ENCODE measurements at places on chromosomes 12 and 14.

- DNase-seq, result no peak
Observed at GRCh38 chr12:54383041-54383609, 1.4 kb downstream of the ZNF385A start.

- no peak for DNase-seq
Observed at GRCh38 chr12:24631676-24632426, 317.1 kb downstream of the BCAT1 start.

GRCh38 chr12:3453990-3454680 lies 36.9 kb upstream of the PRMT8 start:
- no peak for DNase-seq

DNA sequence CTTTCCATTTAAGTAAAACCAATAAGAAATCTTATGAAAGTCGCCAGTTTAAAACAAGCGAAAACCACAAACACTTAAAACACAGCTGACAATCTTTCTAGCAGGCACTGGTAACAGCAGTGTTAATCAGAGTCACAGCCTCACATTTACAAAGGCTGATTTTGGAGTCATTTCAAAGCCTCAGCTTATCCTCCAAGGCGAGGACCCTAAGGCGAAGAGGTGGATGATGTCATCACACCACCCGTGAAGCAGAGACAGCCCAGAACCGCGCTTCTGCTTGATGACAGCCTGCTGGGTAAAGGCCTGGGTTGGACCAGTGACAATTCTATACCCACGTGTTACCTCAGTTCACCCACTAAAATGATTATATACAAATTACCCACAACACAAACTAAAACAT lies 10.1 kb downstream of the GOLGA3 start:
- no peak for DNase-seq

DNA sequence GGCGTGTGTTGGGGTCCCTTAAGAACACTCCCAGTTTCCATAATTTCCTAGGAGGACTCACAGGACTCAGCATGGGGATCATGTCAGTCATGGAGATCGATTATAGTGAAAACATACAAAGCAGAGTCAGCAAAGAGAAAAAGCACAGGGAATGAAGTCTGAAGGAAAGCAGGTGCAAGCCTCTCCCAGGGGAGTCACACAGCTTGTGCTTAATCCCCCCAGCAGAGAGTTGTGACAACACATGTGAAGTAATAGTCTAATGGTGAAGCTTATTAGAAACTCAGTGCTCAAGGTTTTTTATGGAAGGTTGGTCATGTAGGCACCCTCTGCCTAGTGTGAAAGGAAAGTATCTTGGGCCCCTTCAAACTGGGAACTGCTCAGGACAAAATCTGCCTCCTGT lies 149.0 kb upstream of the SEL1L start:
- DNase-seq, result no peak

DNA sequence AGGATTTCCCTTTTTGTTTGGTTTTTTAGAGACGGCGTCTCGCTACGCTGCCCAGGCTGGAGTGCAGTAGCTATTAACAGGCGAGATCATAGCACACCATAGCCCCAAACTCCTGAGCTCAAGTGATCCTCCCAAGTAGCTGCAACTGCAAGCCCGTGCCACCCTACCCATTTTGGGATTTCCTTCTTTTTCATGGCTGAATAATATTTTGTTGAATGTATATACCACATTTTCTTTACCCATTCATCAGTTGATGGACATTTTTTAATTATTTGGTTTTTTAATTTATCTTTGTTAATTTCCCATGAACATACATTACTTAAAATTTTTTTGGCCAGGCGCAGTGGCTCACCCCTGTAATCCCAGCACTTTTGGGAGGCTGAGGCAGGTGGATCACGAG lies 15.2 kb downstream of the PITPNM2 start:
- no peak for DNase-seq

GRCh38 chr12:104825408-104825807 lies 132.7 kb downstream of the SLC41A2 start:
- peak; percentile 10 for DNase-seq

GRCh38 chr14:58540749-58541632 lies 96.8 kb upstream of the DACT1 start:
- no peak for DNase-seq

DNA sequence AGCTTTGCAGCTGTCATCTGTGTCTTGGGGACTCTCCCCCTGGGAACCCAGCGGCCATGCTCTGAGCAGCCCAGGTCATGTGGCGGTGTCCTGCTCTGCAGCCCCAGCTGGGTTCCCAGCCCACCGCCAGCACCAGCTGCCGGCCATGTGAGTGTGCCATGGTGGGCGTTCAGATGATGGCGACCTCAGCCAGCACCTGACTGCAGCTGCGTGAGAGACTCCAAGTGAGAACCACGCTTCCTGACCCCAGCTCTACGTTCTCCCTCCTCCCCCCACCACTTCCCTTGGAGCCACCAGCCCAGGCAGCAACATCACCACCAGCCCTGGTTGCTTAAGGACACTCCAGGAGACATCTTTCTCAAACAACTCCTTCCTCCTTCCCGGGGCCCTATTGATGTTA lies 68.8 kb downstream of the SLC24A4 start:
- peak; percentile 9 for DNase-seq

GRCh38 chr12:50597200-50598195 lies 92.7 kb downstream of the DIP2B start:
- DNase-seq, result peak; percentile 74

DNA sequence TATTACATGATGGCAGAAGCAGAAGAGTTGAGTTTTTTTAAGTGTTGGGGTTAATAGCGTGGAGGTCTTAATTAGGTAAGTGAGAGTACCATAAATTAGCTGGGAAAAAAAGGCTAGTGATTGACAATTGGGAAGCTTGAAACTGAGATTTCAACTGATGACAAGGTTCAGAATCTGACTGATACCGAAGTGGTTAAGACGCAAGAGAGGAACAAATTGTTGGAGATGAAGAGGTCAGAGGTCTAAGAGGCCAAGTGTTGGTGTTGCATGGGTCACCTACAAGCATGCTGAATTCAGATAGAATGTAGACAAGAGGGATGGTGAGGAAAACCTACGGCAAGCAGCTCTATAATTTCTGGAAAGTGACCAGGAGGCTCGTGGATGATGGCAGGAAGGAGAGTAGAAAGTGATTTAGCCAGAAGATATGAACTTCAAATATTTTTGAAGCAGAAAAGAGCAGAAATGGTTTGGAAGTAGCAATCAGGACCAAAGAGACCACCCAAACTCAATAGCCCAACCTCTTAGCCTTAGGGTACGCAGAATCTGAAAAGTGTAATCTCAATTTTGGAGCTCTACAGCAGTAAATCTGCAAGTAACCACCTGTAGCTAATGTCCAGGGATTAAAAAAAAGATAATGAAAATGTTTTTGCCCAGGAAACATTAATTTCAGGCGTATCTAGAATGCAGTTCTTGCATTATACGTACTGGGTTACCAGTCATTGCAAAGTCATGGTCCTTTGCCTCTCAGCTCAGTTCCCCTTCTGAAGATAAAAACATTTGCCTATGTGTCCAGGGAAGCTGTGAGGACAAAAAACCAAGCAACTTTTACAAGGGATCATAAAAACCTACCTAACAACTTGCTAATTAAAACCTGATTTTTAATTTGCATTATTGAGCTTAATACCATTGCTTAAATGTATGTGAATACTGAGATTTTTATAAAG lies 1.7 kb upstream of the TMPO start:
- peak; percentile 50 for DNase-seq

DNA sequence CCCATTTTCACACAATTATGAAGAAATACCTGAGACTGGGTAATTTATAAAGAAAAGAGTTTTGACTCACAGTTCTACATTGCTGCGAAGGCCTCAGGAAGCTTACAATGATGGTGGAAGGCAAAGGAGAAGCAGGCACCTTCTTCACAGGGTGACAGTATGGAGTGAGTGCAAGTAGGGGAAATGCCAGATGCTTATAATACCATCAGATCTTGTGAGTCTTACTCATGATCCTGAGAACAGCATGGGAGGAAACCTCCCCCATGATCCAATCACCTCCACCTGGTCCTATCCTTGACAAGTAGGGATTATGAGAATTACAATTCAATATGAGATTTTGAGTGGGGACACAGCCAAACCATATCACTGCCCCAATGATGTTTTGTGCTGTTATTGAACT lies 189.3 kb upstream of the CRY1 start:
- DNase-seq, result no peak

GRCh38 chr12:122206976-122207375 lies 3.5 kb downstream of the B3GNT4 start:
- DNase-seq, result no peak

DNA sequence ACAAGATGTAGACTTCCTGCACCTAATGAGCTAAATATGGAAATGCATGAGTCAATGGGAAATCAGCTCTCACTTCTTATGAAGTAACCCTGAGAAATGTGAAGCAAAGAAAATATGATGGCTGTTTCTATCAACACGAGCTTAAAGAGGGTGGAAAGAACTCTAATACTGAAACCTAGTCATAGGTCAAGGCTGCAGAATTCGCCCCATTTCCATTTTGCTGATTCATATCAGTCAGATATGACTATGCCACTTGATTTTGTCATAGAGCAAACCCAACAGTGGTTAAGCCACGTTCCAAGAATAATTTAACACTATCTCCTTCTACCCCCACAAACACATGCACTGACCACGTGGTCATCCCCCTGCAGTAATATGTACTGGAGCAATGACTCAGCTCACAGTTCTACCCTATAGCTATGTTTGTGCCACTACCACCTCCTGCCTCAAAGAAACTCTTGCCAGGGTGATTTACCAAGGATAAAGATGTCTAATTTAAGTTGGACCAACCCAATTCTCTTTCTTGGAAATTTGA lies 157.5 kb downstream of the TMTC3 start:
- DNase-seq, result no peak

DNA sequence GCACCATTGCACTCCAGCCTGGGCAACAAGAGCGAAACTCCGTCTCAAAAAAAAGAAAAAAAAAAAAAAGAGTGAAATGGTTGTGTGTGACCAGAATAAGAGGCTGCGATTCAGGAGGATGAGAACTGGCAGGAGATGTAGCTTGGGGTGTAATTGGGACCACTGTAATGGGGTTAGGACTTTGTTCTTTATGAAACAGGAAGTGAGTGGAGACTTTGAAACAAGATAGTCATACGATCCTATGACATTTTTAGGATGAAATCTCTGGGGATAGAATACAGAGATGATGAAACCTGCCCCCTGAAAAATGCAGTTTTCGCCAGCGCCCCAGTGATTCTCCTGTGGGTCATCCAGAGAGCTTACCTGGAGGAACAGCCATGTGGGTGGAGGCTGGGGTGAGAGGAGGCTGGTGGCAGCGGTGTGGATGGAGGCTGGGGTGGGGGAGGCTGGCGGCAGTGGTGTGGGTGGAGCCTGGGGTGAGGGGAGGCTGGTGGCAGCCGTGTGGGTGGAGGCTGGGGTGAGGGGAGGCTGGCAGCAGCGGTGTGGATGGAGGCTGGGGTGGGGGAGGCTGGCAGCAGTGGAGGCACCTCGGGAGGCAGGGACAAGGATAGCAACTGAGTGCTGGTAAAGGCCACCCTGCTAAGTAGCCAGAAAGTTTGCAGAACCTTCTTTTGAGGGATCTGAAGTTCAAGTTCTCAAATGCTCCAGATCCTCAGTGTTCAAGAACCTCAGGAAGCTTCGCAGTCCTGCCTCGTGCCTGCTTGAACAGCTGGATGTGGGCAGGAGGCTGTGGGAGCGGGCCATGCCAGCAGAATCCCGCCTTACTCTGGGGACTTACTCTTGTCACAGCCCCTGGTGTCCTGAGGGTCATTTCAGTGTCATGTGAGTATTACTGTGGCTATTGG lies 20.2 kb downstream of the FBXL14 start:
- no peak for DNase-seq

- no peak for DNase-seq
Observed at GRCh38 chr12:68891141-68891540, 41.8 kb downstream of the CPM start.

- no peak for DNase-seq
Observed at GRCh38 chr12:93832131-93832530, 155.0 kb downstream of the CRADD start.

DNA sequence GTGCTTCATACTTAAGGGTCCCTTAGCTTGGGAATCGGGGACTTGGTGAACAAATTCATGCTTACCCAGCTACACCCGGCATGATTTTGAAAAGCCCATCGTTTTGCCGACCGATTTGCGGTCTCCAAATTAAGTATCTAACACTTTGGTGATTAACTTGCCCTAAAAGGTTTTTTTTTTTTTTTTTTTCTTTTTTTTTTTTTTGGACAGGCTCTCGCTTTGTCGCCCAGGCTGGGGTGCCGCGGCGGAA lies 843 bp upstream of the HSP90AA1 start:
- DNase-seq, result no peak

GRCh38 chr12:76478045-76478444 lies 81.5 kb downstream of the OSBPL8 start:
- DNase-seq, result no peak

GRCh38 chr12:3173912-3174311 lies 96.7 kb downstream of the TSPAN9 start:
- no peak for DNase-seq

DNA sequence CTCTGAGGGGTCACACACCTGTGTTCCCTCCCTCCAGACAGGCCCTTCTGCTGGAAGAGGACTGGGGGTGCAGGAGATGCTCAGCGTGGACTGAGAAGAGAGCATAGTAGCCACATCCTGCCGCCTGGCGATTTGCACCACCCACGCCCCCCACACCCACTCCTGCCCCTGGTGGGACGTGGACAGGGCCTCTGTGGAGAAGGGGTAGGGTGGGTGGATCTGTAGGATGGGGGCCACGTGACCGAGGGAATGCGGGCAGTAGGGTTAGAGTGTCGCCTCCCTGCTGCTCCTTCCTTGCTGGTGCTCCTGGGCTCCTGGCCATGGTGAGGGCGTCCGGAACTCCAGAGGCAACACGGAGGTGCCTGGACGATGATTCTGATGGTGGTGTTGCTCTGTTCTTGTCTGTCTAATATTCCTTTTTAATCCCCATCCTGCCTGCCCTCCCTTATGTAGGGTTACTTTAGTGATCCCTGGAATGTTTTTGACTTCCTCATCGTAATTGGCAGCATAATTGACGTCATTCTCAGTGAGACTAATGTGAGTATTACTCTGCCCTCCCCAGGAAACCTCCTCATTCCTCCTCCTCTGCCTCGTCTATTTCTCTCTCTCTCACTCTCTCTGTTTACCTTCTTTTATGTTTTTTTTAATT lies 161.5 kb upstream of the FKBP4 start:
- DNase-seq, result no peak

DNA sequence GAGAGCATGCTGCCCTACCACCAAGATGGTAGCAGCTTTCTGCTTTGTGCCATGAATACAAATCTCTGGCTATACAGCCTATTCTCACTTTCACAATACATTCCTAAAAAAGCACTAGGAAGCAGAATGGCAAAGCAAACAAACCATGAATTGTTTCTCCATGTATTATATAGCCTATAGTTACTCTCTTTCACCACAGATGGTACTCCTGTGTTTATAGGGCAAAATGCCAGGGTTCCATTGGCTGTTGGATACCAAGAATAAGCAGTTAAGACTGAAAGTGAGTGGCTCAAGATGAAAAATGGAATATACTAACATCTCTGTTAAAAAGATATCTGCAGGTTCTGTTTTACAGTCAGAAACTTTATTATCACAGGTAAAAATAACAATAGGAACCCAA lies 11.1 kb downstream of the ARF3 start:
- no peak for DNase-seq

DNA sequence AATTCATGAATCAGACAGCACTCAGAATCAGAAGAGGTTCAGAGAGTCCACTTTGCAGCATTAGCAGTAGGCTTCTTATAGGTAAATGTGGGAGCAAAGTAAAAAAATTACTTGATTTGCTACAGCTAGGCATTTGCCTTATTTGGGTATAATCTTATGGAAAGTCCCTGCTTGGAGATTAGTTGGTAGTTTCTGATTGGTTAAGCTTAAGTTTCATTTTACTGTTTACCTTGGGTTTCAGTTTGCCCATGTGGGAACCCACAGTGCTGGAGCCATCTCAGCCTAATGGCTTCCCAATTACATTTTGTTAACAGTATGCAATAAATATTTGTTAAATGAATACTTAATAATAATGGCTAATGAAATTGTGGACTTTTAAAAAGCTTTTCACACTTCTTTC lies 311.0 kb upstream of the FLRT2 start:
- no peak for DNase-seq

Measured in NAMALWA (cell line).